ENCODE measurements at places on chromosomes 2 and 18.

GRCh38 chr18:54739476-54739875 lies 88.8 kb upstream of the RAB27B start:
- no peak for DNase-seq

DNA sequence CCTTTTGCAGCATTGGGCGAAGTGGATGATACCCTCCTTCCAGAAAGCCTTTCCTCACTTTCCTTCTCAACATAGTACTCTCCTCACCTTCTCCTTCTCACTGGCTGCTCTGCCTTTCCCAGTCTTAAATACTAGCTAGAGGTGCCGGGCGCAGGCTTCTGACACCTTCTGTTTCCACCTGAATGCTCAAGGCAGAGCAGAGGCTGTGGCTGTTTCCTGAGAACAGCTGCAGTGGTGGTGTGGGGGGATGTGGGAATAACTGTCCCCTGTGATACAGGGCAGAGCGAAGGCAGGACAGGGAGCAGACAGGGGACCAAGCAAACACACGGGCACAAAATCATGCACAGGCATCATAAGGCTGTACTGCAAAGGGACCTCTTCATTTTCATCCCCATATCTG lies 303.1 kb downstream of the SS18 start:
- DNase-seq = no peak

DNA sequence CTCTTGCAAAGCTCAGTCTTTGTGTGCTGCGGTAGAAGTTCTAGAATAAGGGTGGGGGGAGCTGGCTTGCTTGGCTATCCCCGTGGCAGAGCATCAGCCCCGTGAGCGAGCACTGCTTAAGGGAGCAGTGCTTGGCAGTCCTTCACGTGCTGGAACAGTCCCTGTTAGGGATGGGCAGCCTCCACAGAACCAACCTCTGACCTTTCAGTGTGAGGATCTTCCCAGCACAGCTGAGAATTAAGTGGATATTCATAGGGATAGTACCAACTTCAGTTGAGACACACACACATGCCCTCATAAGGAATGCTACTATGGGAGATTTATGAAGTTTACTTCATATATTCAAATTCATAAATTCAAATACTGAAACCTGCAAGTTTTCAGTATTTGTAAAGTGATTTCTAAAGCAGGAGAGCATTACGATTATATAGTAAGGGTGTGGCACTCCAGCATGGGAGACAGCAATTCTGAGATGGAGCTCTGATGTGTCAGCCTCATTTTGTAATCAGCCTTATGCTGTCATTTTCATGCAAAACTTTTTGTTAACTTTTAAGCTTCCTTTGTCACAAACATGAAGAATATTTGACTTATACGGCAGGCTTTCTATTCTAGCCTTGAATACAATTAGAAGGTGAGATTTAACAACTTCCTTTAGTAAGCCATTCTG lies 39.5 kb downstream of the ATP9B start:
- no peak for DNase-seq

DNA sequence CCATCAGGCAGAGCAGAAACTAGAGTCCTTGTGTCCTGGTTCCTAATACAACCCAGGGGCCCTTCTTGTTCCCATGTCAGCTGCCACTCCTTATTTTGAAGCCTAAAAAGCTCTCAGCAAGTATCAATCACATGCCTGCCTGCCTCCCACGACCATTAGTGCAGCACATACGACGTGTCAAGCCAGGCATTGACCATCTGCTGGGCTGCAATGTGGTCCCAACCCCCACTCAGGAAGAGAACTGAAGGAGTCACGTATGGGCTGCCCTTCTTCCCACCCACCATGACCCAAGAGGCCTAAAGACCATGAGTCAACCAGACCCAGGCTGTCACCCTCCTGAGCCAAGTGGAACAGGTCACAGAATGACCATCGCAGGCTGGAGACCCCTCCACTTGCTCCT lies 98.8 kb downstream of the KLHL29 start:
- no peak for DNase-seq

DNA sequence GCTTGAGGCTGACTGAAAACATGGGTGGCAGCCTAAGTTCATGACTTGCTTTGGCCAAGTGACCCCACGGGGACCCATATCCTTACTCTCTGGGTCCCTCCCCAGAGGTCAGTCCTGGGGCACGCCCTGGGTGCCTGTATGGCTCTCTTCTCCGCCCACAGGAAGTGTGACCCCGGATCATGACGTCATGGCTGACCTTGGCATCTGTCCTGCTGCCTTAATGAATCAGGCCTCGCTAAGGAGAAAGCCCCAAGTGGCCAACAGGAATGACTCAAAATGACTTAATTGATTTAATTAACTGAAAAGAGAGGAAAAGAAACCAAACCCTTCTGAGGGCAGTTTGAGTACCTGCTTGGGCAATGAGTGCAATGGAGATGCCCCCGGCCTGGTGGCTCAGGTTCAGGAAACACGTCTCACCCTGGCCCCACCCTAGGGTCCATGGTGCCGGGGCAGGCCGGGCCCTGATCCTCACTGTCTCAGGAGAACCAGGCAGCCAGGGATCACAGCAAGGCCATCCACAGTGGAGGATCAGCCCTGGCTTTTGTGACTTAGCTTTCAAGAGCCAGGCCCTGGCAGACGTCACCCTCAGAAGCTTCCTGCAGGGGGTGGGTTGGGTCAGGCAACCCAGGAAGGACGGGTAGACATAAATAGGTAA lies 112.0 kb downstream of the CYP26B1 start:
- no peak for DNase-seq

- DNase-seq = peak; percentile 37
Measured at GRCh38 chr2:35410431-35411061, 945.0 kb upstream of the CRIM1 start.

- DNase-seq = no peak
Measured at GRCh38 chr2:234269769-234270204, 219.3 kb downstream of the SPP2 start.

DNA sequence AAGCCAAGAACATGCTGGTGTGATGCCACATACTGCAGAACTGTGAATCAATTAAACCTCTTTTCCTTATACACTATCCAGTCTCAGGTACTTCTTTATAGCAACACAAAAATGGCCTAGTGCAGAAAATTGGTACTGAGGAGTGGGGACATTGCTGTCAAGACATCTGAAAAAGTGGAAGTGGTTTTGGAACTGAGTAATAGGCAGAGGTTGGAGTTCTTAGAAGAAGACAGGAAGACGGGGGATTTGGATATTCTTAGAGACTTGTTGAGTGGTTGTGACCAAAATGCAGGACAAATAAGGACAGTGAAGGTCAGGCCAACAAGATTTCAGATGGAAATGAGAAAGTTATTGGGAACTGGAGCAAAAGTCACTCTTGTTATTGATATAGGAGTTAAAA lies 31.3 kb upstream of the CDH2 start:
- DNase-seq = no peak

DNA sequence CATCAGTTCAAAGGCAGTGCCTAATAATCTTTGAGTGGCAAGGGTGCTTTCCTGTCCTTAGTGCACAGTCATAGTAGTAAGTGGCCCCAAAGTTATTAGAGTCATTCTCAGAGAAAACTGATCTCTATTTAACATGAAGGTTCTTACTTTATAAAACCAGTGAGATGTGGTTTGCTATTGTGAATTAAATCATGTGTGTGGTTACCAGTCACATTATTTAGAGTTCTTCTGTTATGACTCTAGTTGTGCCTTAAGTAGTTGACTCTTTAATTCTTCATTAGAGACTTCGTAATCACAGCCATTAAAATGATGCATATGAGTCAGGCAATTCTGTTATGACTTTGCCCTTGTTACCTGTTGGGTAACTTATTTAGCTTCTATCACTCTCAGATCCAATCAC lies 1392.9 kb upstream of the ACVR2A start:
- DNase-seq = no peak

GRCh38 chr2:223214394-223215253 lies 162.6 kb downstream of the KCNE4 start:
- no peak for DNase-seq

DNA sequence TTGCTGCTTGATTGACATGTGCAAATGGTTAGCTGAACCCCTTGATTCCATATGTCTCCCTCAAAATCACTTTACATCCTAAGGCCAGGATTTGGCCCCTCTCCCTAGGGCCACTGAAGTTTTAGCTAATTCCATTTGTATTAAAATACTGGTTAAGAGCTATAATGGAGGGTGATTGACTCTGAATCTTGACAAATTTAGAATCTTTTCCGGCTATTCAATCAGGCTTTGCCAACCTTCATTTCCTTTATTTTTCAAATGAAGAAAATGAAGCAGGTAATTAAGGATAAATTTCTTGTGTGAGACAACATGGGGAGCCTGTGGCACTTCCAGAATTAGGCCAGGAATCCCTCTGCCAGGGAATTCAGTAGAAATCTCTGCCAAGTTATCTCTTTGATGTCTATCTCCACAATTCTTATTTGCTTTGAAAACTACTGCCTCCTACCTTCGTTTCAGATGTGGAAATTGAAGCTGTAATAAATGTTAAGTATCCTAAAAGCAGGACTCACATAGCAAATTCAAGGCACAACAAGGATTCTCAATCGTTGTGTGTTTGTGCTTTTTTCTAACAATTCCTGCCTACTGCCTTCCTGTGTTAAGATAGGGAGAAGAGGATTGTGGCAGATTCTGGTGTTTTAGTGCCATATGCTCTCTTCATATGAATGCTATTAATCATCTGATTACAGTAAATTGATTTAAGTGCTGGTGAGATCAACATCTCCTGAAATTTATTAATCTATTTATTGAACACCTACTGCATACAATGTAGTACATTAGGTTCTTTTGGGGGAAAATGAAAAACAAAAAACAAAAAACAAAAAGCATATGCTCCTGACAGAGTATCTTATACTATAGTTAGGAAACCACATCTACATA lies 47.8 kb upstream of the MAP4K3 start:
- DNase-seq = no peak

DNA sequence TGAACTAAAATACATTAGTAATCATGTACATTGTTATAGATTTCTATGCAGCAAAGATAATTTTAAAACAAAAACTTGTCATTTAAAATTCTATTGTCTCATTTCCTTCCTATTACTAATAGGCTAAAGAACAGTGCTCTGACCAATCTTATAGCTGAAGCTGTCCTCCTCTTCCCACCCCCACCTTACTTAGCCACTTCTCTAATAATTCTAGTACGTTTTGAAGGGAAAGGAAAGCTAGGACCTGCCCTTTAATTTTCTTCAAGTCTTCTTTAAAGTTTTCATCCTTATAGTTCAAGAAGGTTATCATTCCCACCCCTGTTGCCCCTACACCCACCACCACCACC lies 121.6 kb downstream of the RBMS1 start:
- no peak for DNase-seq

GRCh38 chr18:12745095-12745795 lies 42.4 kb downstream of the PSMG2 start:
- DNase-seq = no peak

Data from GM20000 (cell line).